ENCODE measurements at places on chromosomes 2 and 18. TPM values are rescaled to one million over a fixed set of nuclear protein-coding genes. Genes with fewer than 3 reads are reported as not detected.

The VSNL1 gene
- 1.0 TPM for total RNA-seq

The CCDC74B gene
- total RNA-seq: 6.2 TPM

The ALLC gene
- total RNA-seq: not detected

The COLEC11 gene
- total RNA-seq: 0.50 TPM

The ALK gene
- not detected for total RNA-seq

The HOXD8 gene
- not detected for total RNA-seq

The GCG gene
- total RNA-seq: not detected

The RHOB gene
- total RNA-seq: 145 TPM

The PSD4 gene
- total RNA-seq: 8.4 TPM

The ZEB2 gene
- 18.9 TPM for total RNA-seq

The DCDC2C gene
- not detected for total RNA-seq

The MAPK4 gene
- total RNA-seq: not detected

The TMEM198 gene
- 1.2 TPM for total RNA-seq

The DOK1 gene
- total RNA-seq: 23.0 TPM

The SCG2 gene
- 3.0 TPM for total RNA-seq

The NFATC1 gene
- total RNA-seq: 2.7 TPM

The ITGB6 gene
- 0.17 TPM for total RNA-seq

The GPAT2 gene
- 2.5 TPM for total RNA-seq

The TUBA3E gene
- not detected for total RNA-seq

The KCNF1 gene
- 0.59 TPM for total RNA-seq

The ICOS gene
- not detected for total RNA-seq

The SULT6B1 gene
- total RNA-seq: not detected

The PKDCC gene
- total RNA-seq: 52.9 TPM

The SERPINB12 gene
- not detected for total RNA-seq
